Glomerular endothelial cell (primary cell): ENCODE measurements at places on chromosomes 4 and X. TPM values are rescaled to one million over a fixed set of nuclear protein-coding genes. Genes with fewer than 3 reads are reported as not detected.
A peak's percentile ranks its signal among the peaks of the same experiment; 100 is the strongest.

- DNase-seq, result no peak
Measured at GRCh38 chr4:159216834-159217233, 114.0 kb downstream of the RAPGEF2 start.

DNA sequence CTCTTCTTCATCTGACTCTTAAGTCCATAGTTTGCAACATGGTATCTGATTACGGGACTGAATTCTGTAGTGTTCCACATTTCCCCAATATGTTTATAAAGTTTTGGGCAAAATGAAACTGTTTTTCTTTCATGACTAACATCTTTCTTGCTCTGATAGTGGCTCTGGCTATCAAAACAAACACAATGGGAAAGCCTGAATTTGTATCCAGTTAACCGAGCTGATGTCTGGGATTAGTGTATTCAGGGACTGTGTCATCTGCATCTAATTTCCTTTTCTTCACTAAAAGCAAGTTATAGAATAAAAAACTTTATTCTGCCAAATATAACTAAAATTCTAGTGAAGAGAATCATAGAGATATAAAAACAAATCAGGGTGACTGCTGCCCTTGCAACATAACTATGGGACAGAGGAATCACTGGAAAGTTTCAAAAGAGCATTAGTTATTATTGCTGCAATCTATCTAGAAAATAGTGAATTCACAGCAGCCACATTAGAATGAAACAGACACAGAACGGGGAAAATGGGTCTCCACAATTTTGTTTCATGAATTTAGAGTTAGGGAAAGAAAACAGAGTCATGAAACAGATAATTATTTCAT, 61.3 kb downstream of the ANTXR2 start:
- no peak for DNase-seq

MAGEC3 gene
- not detected in 2 replicates for total RNA-seq

GRCh38 chr4:77347351-77347966, 190.5 kb downstream of the CCNG2 start:
- no peak for DNase-seq

TMPRSS11F gene
- total RNA-seq, result not detected in 2 replicates

DNA sequence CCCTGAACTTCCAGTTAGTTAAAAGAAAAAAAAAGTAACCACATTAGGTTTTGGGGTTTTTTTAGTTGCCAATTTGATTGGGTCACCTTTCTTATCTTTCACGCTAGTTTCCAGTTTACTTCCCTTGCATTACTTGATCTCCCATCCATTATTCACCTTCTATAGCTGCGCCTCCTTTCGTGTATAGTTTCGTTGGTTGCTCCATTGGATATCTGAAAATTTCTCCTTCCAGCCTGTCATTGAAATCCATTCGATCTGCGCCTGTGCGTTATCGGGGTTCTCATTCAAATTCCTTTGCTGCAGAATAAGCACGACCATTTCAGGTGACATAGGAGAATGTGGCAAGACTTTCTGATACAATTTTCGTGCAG, 764 bp downstream of the TRAPPC11 start:
- DNase-seq, result no peak

DNA sequence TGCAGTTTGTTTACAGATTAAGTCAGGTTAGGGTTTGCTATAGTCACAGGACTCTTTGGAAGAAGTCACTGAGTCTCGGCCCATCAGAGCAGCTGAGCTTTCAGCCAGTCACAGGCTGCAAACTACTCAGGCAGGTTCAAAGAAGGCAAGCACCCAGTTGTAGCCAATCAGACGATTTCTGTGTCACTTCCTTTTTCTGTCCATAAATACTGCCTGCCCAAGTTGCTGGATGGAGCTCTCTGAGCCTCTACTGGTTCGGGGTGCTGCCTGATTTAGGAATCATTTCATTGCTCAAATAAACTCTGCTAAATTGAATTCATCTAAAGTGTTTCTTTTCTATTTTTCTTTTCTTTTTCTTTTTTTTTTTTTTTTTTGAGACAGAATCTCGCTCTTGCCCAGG, 7.3 kb upstream of the SH3BP2 start:
- DNase-seq, result no peak

- peak; percentile 82 for DNase-seq
Measured at GRCh38 chr4:74632634-74633033, 161.7 kb downstream of the BTC start.

DNA sequence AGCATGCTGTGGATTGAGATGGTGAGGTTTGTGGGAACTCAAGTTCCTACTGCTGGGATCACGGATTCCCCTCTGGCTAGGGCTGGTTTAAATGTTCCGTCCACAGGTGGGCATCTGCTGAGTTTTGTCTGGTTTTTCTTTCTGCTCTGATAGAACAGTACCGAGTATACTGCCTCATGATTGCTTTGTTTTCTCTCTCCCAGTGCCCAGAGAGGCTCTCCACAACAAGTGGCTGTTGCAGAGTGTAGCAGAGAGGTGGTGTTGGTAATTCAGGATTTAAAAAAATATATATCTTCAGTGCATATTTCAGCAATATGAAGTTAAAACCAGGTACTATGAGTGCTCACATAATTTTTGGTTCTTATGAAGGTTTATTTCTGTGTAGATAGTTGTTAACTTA, 213.7 kb downstream of the TEX13C start:
- no peak for DNase-seq
